ENCODE measurements at places on chromosomes 11 and 22.

GRCh38 chr11:128697645-128698174 lies 3.8 kb downstream of the FLI1 start:
- DNase-seq, result no peak

DNA sequence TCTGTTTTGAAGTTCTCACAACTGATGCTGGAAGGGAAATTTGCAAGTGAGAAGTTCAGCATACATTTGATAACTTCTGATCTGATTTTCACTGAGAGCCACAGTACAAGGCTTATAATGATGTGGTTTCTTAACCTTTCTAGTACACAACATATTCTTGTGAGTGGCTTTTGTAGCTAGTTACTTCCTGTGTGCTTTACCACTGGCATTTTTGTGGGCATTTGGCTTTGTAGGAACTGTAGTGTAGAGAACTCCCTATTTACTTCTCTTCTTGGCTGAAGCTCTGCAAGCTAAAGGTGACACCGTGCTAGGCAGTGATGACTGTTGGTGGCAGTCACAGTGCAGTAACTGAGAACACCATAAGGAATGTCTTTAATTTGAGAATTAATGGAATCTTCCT lies 14.9 kb downstream of the USP47 start:
- DNase-seq, result no peak

DNA sequence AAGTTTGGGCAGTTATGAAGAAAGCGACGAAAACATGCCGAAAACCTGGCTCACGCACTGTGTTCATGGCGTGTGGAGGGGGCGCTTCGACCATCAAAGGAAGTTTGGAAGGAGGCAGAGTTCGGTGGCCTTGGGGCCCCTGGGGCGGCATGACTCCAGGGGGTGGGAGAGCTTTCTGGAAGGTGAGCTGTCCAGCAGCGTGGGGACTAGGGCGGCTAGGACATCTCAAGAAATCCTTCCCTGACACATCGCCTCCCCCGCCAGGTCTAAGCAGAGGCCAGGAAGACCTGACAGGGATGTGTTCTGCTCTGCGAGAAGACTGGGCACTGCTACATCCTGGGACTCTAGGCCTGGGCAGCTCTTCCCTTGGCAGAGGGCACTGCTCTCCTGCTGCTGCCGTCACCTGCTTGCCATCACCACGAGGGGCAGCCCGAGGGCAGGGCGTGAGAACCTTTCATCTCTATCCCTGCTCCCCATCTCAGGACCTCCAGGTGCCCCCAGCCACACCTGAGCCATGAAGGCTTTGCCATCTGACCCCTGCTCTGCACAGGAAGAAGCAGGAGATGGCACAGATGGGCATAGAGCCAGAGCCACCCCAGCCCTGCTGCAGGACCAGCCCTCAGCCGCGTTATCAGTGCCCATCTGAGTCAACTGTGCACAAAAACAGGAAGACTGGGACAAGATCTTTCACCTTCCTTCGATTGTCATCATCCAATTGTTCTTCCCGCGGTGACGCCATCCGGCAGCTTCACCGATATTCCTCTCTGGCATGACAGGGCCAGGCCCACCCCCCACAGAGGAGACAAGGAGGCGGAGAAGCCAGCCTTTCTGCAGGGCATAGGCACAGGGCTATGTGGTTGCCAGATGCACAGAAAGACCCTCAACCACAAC lies 12.7 kb downstream of the LINC01488 start:
- no peak for DNase-seq

GRCh38 chr11:18703001-18703763 lies 4.6 kb downstream of the TMEM86A start:
- no peak for DNase-seq

DNA sequence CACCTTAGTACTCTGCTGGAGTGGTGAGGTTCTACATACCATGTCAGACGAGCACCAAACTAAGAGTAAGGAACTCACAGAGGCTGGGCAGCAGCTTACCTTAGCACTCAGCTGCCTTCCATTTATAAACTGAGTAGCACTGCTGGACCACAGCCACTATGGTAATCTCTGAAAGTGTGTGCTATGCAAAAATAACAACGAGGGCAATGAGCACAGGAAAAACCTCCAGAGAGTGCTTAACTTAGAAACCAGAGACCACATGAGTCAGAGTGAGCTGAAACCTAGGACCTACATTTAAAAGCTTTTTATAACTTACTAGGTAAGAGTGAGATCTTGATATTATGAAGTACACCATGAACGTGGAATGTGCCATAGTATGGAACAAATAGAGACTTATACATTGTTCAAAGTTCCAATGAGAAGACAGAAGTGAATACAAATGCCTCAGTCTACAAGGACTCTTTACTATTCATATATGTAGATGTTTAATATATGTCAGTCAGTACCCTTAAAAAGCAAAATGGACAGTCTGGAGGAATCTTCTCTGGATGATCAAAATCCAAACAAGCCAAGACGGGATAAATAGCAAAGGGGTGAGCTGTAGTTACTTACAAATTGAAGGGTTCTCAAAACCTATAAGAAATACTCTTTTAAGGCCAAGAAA lies 17.2 kb upstream of the CD59 start:
- DNase-seq, result no peak

DNA sequence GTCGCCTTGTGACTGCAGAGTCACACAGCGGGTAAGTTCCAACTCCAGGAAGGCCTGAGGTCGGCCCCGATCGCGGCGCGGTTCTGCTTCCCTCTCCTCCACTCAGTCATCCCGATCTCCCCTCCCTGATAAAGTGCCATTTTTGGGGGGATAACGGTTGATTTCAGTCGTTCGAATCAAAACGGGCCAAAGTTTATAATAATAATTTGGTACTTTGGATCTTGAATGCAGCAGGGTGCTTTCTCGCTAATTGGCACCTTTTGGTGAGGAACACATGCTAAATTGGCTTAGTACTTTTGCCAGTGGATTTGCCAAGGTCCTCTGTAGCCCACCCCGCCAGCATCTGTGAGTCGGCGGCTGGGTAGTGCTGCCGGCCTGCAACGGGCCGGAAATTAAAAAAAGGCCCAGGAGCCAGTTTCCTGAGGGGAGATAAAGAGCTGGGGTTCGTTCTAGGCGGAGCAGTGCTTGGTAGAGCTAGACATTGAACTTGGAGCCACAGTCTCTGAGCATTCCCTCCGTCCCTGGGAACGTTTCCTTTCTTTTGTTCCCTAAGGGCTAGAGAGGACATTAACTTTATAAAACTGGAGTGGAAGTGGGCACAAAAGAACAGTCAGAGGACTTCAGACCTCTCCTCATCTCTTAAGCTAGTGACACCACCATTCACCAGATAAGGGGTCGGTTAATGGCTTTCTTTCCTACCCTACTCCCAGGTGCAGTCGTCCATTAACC lies 997 bp downstream of the UBE2L3 start:
- no peak for DNase-seq

GRCh38 chr11:121095561-121095960 lies 5.5 kb upstream of the TECTA start:
- DNase-seq, result no peak

GRCh38 chr22:45221201-45221600 lies 19.5 kb downstream of the KIAA0930 start:
- DNase-seq, result no peak

GRCh38 chr11:7383406-7383805 lies 101.9 kb upstream of the OLFML1 start:
- DNase-seq, result no peak

DNA sequence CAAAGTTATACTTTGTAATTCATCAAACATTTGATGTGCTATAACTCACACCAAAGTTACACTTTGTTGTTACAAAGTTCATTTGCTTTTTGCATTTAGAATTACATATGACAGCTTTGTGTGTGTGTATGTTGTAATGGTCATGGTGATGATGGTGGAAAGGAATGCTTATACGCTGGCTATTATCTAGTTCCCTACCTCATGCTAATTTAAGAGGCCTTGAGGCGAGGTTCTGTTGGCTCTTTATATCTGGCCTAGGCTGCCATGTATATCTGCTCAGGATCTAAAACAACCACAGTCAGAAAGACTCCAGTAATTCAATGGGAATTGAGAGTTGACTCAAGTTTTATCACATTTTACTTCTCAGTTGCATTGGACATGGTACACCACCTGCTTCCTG lies 123.4 kb downstream of the SLC17A6 start:
- no peak for DNase-seq

DNA sequence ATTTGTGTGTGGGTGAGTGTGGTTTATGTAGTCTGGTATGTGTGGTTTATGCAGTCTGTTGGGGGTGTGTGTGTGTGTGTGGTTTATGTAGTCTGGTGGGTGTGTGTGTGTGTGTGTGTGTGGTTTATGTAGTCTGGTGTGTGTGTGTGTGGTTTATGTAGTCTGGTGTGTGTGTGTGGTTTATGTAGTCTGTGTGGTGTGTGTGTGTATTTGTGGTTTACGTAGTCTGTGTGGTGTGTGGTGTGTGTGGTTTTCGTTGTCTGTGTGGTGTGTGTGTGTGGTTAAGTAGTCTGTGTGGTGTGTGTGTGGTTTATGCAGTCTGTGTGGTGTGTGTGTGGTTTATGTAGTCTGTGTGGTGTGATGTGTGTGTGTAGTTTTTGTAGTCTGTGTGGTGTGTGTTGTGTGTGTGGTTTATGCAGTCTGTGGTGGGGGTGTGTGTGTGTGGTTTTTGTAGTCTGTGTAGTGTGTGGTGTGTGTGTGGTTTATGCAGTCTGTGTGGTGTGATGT lies 26.2 kb upstream of the PARVG start:
- no peak for DNase-seq

DNA sequence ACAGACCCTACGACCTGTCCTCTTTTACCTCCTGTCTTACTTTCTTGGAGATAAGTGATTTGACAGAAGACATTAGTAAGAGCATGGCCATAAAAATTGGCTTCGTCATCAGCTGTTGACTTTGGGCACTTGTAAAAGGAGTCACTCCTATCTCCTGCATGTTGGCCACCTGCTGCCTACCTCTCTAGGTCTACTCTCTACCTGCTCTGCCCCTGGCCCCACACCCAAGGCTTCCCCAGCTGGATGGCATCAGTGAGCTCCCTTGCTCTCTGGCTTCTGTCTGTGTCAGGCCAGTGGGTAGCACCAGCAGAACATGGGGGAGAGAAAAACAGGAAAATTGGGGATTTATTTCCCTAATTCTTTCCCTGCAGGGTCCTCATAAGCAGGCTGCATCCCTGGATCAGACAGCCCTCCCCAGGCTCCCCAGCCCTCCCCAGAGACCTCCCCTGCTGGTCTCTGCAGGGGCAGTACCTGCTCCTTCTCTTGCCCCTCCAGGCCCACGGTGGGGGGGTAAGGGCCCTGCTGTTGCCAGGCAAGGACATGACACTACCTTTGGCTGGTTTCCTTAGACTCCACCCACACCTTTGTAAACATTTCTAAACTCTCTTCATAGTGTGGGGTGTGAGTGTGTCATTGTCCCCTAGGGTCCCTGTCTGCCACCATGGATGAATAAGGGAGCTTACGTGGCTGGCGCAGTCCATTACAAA lies 157.0 kb upstream of the NECTIN1 start:
- no peak for DNase-seq

DNA sequence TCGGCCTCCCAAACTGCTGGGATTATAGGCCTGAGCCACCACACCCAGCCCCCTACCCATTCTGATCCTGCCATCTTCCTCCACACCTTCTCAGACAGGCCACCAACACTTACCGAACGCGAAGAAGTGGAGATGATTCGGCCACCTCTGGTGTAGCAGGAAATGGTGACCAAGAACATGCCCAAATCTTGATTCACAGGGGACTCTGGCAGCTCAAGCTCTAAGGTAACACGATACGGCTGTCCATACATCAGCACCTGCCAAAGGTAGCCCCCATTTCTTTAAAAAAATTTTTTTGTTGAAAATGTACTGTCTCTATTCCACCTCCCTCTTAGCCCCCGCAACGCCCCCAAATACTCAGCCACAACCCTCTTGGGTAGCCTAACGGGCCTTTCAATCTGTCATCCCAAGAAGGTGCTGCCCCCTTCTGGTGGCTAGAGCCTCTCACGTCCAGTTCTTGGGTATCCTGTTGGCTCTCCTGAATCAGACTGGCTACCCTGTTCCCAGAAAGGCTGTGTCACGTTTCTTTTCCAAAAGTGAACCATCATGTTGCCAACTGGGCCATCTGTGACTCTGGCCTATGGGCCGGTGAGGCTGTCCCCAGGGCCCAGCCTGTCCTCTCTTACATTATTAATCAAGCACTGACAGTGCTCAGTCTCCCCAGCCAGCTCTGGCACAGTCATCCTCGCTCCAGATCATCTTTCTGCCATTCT lies 5.3 kb upstream of the LRRN4CL start:
- peak; percentile 36 for DNase-seq

DNA sequence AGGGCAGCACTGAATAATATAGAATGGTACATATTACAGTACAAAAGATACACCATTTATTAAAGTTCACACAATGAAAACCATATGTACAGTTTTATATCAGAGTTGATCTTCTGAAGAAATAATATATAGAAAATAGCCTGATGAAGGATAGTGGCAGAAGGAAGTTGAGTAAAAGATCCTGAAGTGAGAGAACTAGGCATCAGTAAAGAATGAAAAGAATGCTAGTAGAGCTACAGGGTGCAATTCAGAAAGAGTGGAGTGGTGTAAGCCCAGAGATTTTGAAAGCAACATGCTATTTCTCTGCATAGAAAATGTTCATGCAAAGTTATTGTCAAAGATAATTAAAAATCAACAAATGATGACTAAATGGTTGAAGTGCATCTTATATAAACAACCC lies 1552.7 kb upstream of the TENM4 start:
- DNase-seq, result no peak

GRCh38 chr11:289398-289711 lies 429 bp downstream of the PGGHG start:
- DNase-seq, result no peak

DNA sequence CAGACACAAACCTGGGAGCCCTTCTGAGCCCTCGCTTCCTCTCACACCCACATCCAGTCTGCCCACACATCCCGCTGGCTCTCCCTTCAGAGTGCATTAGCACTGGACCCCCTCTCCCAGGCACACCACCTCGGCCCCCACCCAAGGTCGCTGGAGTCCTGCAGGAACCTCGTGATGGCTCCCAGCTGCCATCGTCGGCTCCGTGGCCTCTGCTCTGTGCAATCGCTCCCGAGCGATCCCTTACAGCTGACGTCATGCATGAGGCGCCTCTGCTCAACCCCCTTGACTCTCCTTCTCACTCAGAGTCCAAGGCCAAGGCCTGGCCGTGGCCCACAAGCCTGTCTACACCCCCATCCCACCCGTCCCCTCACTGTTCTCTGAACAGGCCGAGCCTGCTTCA lies 183.9 kb downstream of the EFCAB6 start:
- no peak for DNase-seq

DNA sequence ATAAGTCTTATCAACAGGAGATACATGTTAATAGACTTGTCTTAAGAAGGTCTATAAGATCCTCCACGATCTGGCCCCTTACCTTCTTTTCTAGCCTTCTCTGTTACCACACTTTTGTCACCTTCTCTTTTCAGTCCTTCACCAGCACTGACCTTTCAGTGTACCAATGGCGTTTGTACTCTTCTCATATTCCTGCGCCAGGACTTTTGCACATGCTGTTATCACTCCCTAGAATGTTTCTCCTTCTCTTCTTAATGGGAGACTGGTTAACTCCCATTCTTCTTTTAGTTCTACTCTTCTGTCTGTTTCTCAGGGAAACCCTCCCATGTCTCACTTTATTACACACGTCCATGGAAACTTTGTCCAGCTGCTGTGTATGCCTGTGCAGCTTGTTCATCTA lies 4.4 kb upstream of the EED start:
- no peak for DNase-seq
